ENCODE measurements at places on chromosomes 2 and 18.

DNA sequence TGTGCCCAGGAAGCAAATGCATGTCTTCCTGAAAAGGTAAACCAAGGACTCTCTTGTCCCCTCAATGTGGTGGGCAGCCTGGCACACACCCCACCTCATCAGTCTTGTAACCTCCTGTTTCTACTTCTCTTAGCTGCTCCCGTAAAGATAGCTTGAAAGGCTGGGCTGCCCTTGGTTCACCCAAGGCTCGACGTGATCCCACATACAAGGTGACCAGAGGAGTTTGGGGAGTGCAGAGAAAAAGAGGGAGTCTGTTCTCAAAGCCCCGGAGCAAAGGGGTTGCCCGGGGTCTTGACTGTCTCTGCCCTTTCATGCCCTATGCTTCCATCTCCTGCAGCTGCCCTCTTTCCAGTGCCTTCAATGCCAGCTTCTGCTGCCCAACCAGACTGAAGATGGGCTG is 18.3 kb upstream of the FOSL2 start:
- DNase-seq = no peak

- DNase-seq = no peak
Observed at GRCh38 chr18:23471486-23471885, 18.4 kb downstream of the RIOK3 start.

- peak; percentile 14 for DNase-seq
Observed at GRCh38 chr2:25877431-25878360, 591 bp downstream of the ASXL2 start.

DNA sequence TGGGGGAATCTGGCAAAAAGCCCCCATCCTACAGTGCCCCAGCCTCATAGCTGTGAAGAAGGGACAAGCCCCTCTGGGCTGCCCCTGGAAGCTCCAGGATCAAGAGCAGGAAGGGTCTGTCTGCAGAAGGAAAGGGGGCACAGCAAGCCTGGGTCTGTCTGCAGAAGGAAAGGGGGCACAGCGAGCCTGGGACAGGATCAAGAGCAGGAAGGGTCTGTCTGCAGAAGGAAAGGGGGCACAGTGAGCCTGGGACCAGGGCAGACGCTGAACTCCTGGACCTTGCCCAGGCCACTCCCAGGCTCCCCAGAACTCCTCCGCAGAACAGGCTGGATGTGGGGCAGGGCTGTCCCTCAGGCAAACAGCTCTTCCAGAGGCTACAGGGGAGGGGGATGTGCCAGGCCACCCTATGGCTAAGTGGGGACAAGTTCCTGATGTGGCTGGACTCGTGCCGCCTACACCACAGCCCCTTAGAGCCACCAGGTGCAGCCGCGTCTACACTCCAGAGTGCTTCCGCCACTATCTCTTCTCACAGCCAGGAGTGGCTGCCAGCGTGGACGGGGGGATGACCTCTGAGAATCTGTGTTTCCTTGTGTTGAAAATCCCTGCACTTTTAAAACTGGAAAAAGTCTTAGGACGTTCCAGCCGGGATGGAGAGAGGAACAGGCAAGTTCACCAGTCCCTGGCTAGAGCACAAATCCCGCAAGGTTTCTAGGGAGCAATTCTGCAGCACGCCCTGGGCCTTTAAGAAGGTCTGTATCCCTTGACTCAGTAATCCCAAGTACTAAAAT is 20.8 kb downstream of the KIF1A start:
- DNase-seq = no peak

GRCh38 chr2:39275016-39275415 is 31.2 kb upstream of the CDKL4 start:
- no peak for DNase-seq

- DNase-seq = no peak
Observed at GRCh38 chr18:74796841-74797576, 199.3 kb downstream of the ZNF407 start.

DNA sequence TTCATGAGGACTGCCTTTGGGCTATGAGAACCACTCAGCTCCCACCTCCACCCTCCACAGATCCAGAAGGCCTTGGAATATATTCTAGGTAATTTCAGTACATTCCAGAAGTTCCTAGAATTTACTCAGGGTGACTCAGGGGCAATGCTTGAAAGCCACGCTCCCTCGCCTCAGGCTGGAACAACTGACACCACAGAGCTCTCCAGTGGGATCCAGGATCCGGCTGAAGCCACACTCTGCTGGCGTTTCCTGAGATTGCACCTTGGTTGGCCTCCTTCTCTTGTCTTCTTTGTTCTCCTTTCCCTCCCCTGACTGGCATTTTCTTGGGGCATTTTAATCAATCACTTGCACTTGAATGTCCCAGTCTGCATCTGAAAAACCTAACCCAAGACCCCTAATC is 92.6 kb upstream of the KCNE4 start:
- no peak for DNase-seq

DNA sequence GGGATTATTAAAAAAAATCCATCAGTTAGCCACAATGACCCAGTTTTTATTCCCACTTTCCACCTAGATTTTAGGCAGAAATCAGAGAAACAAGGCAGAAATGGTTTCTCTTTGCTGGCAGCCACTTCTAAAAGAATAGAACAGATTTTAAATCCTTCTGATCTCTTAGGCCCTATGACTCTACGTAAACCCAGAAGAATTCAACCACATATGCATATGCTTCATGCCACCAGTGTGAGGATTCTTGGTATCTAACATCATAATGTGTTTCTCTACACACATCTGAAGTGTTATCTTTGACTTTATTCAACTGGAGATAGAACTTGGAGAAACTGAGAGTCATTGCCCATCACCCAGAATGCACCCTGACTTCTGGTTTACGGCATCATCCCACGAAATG is 128.7 kb upstream of the TANK start:
- no peak for DNase-seq

- DNase-seq = no peak
Observed at GRCh38 chr2:168948621-168949212, 47.6 kb downstream of the G6PC2 start.

DNA sequence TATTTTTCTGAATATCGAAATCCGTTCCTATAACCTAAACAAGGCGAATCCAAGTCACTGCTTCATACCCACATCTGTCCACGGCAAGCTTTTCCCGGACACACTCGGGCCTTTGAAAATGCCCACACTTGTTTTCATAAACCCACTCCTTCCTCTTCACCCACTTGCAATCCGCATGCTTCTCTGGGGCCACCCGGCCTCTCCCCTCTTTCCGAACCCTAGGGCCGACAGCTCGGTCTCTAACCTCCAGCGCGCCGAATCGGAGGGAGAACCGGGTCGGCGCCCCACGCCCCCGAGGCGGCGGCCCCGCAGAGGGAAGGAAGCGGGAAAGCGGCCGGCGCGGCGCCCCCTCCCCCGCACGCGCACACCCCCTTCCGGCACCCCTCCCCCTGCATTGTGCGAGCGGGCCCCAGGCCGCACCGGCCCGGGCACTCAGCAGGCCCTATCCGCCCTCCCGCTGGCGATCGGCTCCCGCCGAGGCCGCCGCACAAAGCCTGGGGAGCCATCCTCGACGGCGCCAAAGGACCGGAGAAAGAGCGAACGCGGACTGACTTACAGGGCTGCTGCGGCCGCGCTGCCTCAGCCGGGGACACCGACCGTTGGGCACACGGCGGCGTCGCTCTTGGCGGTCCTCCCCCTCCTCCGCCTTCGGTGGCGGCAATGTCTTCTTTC is 467 bp downstream of the PUM2 start:
- DNase-seq = peak; percentile 44

GRCh38 chr18:6625481-6625880 is 104.0 kb upstream of the ARHGAP28 start:
- DNase-seq = no peak

- peak; percentile 13 for DNase-seq
Observed at GRCh38 chr2:189580658-189581353, at the start of gene SLC40A1. Gene SLC40A1, minus strand, starts transcription at chr2:189580786. Its CDS starts 326 bp downstream, at chr2:189580460.

DNA sequence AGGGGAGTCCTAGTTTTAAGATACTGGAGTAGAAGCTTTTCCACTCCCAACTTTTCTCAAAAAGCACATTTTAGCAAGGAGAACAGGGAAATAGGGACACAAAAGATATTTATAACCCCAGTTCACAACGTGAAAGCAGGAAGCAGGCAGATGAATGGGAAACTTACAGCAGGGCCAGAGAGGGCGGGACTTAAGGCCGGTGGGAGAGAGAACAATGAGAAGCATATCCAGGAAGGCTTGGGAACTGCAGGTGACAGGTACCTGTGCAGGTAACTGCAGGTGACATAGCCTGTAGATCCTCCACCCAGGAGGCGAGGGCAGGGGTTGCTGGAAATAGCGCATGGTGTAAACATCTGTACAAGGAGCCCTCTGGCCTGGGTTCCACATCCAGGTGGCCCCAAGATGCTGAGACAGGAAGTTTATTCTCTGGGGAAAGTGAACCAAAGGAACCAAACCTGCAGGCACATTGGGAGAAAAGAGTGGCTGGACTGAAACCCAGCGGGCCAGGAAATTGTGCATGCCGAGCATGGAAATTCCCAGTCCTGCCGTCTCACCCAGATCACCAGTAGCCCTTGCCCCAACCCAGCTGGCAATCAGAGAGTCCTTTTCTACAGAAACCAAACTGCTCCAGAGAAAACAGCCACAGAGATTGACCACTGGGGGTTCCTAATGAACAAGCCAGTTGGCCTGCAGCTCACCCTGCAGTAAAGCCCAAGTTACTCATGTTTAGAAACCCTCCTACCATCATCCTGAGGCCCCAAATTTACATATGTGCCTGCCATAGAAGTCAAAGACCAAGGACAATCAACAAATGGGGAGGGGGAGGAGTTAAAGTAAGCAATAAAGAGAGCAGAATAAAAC is 24.3 kb upstream of the COL6A3 start:
- DNase-seq = no peak

GRCh38 chr2:446963-447530 is 159.2 kb upstream of the ALKAL2 start:
- DNase-seq = no peak

- DNase-seq = no peak
Observed at GRCh38 chr2:45532181-45532580, 78.9 kb downstream of the SRBD1 start.

GRCh38 chr2:113117541-113118262 is 9.7 kb upstream of the IL1RN start:
- no peak for DNase-seq
